ENCODE measurements at places on chromosomes 13 and 19. TPM values are rescaled to one million over a fixed set of nuclear protein-coding genes. Genes with fewer than 3 reads are reported as not detected.
A peak's percentile ranks its signal among the peaks of the same experiment; 100 is the strongest.

- DNase-seq, result no peak
Measured at GRCh38 chr19:16595097-16595496, 22.9 kb upstream of the SLC35E1 start.

- DNase-seq, result no peak
Measured at GRCh38 chr19:49803529-49803856, 9.6 kb downstream of the FUZ start.

- no peak for DNase-seq
Measured at GRCh38 chr19:4258181-4258580, 11.3 kb downstream of the YJU2 start.

GRCh38 chr13:72313546-72313945 lies 413.9 kb downstream of the MZT1 start:
- DNase-seq, result no peak

- DNase-seq, result no peak
Measured at GRCh38 chr13:71866335-71867130, 471 bp downstream of the DACH1 start.

- DNase-seq, result no peak
Measured at GRCh38 chr19:30423481-30423880, 51.3 kb downstream of the ZNF536 start.

- no peak for DNase-seq
Measured at GRCh38 chr13:81409284-81409683, 1068.4 kb upstream of the SPRY2 start.

DNA sequence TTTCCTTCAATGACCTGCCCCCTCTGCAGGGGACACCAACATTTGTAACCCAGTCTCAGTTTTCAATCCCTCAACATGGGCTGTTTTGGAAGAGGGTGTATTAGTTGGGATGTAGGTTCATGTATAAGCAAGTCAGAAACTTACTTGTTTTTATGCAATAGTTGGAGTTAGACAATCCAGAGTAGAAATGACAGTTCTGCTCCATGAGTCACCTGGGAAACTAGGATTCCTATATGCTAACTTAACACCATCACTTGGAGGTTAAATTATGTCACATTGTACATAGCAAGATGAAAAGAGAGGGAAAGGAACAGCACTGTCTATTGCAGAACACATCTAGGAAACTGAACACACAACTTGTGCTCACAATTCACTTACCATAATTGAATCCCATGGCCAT lies 436.4 kb downstream of the RFC3 start:
- DNase-seq, result no peak

DNA sequence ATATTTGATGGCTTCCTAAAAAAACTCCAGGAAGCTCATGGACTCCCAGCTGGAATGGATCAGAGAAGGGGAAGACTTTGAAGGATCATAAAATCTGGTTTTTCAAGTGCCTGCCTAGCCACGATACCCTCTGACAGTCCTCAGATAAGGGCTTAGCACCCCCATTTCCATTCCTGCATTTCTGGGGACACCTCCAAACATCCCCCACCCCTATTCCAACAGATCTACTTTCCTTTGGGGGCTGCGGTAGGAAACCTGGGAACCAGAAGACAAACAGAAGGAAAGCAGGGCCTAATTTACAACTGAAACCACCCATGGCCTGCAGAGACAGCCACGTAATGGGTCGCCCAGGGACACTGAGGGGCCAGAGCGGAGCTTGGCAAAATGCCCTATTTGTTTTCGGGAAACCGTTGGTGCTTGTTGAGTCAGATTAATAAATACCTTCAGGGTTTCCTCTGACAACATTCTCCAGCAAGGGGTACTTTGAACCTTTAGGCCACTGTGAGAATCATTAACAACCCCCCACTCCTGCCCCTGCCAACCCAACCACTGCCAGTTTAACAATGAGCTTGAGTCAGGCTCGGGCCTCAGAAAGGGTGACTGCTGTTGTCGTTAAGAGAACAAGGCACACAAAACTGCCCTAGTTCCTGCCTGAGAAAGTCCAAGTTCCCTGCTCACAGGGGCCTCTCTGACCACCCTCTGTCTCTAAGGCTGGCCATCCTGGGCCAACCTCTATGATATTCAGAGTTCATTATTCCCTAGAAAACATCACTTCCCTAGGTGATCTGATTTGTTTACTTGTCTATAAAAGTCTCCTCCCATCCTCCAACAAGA lies 23.5 kb downstream of the RHPN2 start:
- DNase-seq, result no peak

GRCh38 chr19:15251010-15251748 lies 18.9 kb upstream of the EPHX3 start:
- DNase-seq, result peak; percentile 62

- no peak for DNase-seq
Measured at GRCh38 chr13:85013006-85013405, 786.2 kb downstream of the SLITRK6 start.

DNA sequence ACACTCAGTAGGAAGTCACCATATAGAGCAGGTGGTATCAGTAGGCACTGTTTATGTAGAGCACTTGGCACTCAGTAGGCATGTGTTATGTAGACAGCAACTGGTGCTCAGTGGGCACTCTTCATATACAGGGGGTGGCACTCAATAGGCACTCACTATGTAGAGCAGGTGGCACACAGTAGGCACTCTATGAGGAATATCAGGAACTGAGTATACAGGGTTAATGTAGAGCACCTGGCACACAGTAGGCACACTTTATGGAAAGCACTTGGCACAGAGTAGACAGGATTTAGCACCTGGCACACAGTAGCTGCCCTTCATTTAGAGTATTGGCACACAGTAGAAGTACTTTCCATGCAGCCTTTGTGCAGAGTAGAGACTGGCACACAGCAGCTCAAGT lies 1.1 kb upstream of the CYP4F3 start:
- DNase-seq, result no peak

- DNase-seq, result no peak
Measured at GRCh38 chr13:110387451-110388107, 80.5 kb downstream of the COL4A2 start.

DNA sequence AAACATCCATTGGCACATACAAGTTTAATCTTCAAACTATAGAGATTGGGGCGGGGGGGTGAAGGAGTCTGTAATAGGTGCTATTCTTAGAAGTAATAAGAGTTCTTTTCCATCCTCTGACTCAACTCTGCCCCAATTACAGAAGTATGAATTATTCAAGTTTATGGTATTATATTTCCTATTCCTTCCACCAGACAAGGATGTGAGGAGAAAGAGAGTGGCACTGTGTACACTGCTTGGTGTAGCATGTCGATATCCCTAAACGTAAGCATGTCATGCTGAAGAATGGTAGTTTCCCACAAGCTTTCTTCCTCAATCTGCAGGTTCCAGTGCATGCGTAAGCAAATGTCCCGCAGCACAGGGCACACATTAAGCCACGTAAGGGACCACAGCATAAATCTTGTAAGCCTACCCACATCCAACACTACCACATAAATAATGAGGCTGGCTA lies 14.1 kb downstream of the BRD4 start:
- no peak for DNase-seq

- peak; percentile 46 for DNase-seq
Measured at GRCh38 chr13:113947311-113948033, 26.4 kb downstream of the C13orf46 start.

GRCh38 chr19:40363069-40363468 lies 14.6 kb downstream of the PLD3 start:
- no peak for DNase-seq

- DNase-seq, result no peak
Measured at GRCh38 chr13:102399791-102400674, 1.8 kb downstream of the FGF14 start.

- no peak for DNase-seq
Measured at GRCh38 chr19:48913114-48913889, 13.2 kb downstream of the NUCB1 start.

DNA sequence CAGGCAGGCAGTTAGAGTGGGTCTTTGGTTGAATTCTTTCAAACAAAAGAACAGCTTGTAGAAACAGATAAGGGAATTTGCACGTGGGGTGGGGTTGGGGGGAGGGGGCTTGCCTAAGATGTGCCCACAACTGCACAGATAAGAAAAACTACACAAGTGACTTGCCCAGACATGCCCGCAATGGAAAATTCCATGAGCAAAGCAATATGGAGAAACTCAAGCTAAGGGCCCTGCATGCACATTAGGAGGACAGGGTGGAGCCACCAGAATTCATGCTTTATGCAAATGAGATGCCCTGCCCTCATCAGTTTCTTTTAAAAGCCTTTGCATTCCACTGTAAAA lies 755.6 kb upstream of the MIR17HG start:
- DNase-seq, result no peak

The FLT1 gene
- 106 TPM for total RNA-seq

The LRFN3 gene
- 18.9 TPM for total RNA-seq

The ZNF382 gene
- total RNA-seq, result 1.9 TPM

The PVR gene
- 50.7 TPM for total RNA-seq

The C5AR1 gene
- 0.22 TPM for total RNA-seq

The ZNF560 gene
- total RNA-seq, result 0.14 TPM

The KIR3DL1 gene
- not detected for total RNA-seq

The MTUS2 gene
- total RNA-seq, result not detected

The FGF22 gene
- 0.13 TPM for total RNA-seq

Measured in HFFc6 (cell line).